ENCODE measurements at places on chromosomes 1 and 21.

DNA sequence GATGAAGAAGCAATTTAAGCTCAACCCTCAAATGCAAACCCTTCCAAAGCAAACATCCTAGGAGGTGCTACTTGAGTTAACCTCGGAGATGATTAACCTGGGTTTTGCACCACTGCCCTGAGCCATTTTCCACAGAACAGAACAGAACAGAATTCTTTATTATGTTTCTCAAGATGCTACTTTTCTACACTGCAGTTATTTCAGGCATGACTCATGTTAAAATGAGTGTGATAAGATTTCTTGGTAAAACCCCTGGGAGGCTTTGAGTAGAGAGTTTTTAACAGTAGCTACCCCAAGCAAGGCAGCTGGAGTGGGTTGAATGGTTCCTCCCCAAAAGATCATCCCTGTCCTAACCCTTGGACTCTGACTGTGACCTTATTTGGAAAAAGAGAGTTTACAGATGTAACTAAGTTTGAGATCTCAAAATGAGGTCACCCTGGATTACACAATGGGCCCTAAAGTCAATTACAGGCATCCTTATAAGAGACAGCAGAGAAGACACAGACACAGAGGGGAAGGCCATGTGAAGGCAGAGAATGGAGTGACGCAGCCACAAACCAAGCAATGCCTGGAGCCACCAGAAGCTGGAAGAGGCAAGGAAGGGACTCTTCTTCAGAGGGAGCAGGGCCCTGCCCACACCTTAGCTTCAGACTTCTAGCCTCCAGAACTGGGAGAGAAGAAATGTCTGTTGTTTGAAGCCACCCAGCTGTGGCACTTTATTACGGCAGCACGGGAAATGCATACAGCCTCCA, 153.4 kb downstream of the ETS2 start:
- peak; percentile 64 for DNase-seq

GRCh38 chr1:164709126-164709525, 150.1 kb downstream of the PBX1 start:
- no peak for DNase-seq

DNA sequence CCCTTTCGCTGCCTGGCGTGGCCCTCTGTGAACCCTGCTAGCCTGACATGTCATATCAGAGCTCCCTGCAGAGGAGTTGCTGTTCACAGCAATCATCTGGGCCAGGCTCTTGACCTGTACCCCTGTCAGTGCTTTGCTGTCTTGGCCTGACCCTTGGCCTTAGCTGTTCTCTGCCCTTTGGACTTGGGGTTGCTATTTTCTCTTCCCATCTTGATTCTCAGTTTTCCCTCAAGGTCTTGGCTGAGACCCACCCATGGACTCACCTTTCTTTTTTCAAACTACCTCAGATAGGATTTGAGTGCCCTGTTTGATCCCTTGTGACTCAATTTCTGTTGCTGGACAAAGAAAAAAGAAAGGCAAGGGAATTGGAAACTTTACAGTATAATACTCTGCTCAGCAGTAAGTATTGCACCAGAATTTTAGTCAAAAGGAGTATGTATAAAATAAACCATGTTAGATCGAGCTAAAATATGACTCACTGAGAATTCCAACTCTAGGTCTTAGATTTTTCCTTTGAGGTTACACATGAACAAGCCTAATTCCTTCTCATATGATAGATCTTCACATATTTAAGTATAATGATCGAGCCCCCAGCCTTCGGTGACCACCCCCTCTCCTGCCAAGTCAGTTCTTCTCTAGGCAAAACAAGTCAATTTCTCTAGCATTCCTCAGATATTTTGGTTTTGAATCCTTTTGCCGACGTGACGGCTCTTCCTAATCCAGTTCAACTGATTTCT, 110.5 kb downstream of the NGF start:
- no peak for DNase-seq

DNA sequence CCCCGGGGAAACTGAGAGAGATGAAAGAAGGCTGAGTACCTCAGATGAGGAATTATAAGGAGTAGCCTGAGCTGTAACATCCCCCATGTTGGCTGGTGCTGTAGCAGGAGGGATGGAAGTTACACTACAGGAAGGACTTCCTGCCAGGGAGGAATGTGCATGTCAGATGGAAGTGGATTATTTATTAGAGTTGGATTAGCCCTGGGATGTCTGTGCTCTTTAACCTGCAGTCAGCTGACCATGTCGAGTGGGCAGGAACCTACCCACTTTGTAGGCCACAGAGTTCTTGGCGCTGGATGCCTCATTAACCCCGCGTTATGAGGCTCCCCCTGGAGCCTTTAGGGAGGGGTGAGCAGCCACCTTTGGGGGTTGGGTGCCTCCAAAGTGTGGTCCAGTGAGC, 757 bp upstream of the SEMA4A start:
- no peak for DNase-seq

DNA sequence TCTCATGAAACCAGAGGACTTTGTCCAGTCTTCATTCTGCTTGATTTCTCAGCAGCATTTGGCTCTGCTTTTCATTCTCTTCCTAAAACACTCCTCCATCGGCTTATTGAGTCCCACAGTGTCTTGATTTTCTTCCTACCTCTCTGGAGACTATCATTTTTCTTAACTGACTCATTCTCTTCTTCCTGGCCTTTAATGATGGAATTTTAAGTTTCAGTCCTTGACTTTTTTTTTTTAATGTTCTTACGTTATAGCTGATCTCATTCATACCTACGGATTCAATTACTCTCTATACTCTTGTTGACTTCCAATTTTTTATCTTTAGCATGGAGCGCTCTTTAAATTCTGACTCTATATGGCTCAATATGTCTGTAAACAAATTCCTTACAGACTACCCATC, 111.1 kb downstream of the NEK7 start:
- DNase-seq = no peak

- no peak for DNase-seq
These were observed 331.1 kb upstream of the NFIA start for GRCh38 chr1:60751306-60751705.

- DNase-seq = no peak
These were observed 3.3 kb downstream of the DPH5 start for GRCh38 chr1:101022294-101022693.

GRCh38 chr1:206734499-206735142, 36.0 kb upstream of the IL19 start:
- peak; percentile 93 for DNase-seq

GRCh38 chr1:24803220-24803619, 58.0 kb downstream of the CLIC4 start:
- DNase-seq = no peak

DNA sequence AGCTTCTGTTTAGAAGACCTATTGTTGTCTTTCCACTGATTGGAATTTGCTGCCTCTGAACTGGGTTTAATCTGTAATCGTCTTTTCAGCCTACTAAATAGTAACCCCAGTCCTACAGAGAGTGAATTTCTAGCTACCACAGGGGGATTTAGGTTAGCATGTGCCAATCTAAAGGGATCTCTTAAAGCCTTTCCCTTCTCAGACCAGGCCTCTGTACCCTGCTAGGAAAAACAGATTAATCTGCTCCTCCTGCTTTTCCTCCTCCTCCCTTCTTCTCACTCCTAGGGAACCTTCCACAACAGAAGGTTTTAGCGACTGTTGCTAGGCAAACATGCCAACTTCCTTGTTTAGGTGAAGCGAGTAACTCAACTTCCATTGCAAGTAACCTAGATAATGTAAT, 1.3 kb upstream of the RC3H1 start:
- peak; percentile 58 for DNase-seq

- no peak for DNase-seq
These were observed 497.1 kb downstream of the PTPRC start for GRCh38 chr1:199135901-199136300.

GRCh38 chr1:159791031-159791430, 10.3 kb downstream of the DUSP23 start:
- no peak for DNase-seq
